Activated CD4-positive, alpha-beta T cell treated with anti-CD3 and anti-CD28 coated beads for 24 hours (primary cell): ENCODE measurements at places on chromosomes 7 and 10.

DNA sequence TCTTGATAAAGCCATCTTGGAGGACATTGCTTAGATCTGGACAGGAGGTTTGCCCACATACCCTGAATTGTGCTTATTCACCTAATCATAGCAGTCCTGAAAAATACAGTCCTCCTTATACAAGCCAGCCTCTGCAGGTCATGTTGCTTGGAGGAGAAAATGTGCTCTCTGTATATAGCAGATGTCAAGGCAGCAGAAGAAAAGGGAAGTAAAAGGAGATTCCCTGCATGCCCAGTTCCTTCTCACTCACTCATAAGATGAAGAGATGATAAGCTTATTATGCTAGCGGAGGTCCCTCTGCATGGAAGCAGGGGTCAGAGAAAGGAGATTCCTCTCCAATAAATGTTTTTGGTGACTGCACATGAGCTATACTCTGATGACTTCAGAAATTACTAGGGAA is 458.8 kb upstream of the ZMIZ1 start:
- DNase-seq = no peak

- DNase-seq = no peak
Measured at GRCh38 chr10:75480374-75480773, 49.0 kb downstream of the LRMDA start.

- no peak for DNase-seq
Measured at GRCh38 chr10:93071177-93071472, 2.6 kb upstream of the CYP26A1 start.

GRCh38 chr10:87613751-87614150 is 45.9 kb upstream of the PAPSS2 start:
- DNase-seq = no peak
